ENCODE measurements at places on chromosomes 6 and 20.

GRCh38 chr6:90940812-90941481, 354.1 kb upstream of the MAP3K7 start:
- no peak for DNase-seq

- DNase-seq: peak; percentile 81
These were observed 52.2 kb upstream of the BTN3A2 start for GRCh38 chr6:26312501-26313397.

DNA sequence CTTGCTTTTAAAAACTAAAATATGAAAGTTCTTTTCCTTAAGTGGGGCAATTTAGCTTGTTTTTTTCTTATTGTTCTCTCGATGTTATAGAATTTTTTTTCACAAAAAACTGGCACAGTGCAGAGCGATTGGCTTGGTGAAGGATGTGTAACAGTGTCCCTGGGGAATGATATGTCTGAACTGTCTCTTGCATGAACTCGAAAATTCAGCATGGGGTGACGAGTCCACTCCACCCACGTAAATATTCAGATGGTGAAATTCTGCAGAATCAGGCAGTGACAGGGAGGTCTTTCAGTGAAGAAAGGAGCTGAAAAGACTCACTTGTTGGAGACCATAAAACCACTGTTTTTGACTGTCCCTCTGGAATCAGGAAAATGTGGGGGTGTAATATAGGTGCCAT, 505.3 kb downstream of the MMUT start:
- DNase-seq: no peak

- no peak for DNase-seq
These were observed 493.6 kb downstream of the EPM2A start for GRCh38 chr6:145241721-145242120.

DNA sequence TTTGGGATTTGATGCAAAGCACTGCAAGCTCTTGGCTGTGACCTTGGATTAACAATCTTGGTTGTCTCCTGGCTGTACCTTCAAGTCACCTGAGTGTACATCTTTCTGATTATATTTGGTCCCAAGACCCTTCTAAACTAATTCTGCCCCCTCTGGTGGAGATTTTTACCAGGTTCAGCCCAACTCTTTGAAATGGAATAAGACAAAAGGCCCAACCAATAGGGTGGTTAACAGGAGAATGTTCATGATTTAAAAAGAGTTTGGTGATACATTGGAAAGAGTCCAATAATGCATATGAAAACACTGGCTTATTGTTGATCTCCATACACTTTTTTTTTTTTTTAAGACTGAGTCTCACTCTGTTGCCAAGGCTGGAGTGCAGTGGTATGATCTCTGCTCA, 77.5 kb upstream of the CD83 start:
- no peak for DNase-seq

- DNase-seq: no peak
These were observed 113.7 kb downstream of the TRIM27 start for GRCh38 chr6:28809947-28810658.

GRCh38 chr6:13355999-13356785, 27.9 kb upstream of the TBC1D7 start:
- no peak for DNase-seq

DNA sequence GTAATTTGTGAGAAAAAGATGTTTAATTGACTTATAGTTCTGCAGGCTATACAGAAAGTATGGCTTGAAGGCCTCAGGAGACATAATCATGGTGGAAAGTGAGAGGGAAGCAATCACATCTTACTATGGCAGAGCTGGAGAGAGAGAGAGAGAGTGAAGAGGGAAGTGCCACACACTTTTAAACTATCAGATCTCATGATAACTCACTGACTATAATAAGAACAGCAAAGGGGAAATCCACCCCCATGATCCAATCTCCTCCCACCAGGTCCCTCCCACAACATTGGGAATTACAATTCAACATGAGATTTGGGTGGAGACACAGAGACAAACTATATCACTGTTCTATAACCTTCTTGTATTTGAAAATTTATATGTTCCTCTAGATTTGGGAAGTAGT, 117.2 kb upstream of the BMP5 start:
- DNase-seq: no peak

DNA sequence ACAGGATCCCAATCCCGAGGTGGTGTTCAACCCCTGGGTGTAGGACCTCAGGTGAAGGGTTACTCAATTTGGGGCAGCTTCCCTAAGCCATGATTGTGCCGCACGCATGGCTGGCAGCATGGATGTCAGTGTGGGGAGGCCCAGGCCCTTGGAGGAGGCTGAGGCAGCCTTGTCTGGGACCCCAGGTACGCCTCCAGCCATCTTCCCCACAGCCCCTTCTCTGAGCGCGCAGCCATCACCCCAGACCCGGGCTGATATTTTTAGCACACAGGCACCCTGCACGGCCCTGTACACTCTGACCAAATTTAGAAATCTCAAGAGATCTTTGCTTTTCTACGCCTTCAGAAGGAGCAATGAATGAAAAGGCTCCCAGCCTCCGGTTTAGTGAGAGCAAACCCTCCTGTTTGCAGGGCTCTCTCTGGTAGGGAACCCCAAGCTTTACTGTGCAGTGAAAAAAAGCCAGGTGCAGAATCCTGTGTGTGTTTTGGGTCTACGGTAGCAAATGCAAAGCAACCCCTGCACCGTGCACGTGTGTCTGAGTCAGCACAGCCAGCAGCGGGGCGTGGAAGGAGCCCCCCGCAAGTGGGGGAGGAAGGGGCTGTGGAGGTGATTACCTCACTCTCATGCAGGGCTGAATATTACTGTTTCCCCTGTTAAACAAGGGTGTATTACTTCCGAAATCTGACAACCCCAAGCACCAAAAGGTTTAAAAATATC, 44.3 kb downstream of the CTCFL start:
- DNase-seq: no peak

- DNase-seq: no peak
These were observed 34.3 kb downstream of the SLC22A23 start for GRCh38 chr6:3422435-3423070.

GRCh38 chr6:161273274-161273751, 548 bp downstream of the AGPAT4 start:
- peak; percentile 4 for DNase-seq

DNA sequence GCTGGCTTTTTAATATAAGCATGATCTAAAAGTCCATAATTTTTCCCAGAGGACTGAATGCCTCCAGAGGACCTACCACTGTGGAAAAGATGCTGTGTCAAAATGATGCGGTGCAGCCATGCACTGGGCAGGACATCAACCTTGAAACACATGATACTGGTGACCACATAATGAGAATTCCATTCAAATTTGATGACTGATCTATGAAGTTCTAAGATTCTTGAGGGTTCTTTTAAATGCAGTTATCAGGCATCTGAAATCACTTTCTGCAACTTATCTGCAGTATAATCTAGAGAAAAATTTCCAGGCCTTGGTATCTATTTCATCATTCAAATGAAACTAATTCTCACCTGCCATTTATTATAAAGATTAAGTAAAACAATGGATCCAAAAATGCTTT, 15.0 kb upstream of the MARCKS start:
- no peak for DNase-seq

GRCh38 chr6:44539701-44540355, 152.3 kb downstream of the CDC5L start:
- DNase-seq: no peak

DNA sequence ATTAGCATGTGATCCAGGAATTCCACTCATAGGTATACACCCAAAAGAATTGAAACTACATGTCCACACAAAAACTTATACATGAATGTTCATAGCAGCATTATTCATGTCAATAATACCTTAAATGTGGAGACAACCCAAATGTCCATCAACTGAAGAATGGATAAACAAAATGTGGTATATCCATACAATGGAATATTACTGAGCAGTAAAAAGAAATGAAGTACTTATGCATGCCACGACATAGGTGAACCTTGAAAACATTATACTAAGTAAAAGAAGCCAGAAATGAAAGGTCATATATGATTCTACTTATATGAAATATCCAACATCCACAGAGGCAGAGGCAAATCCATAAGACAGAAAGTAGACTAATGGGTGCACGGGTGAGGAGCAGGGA, 159.9 kb downstream of the UNC5CL start:
- DNase-seq: no peak

DNA sequence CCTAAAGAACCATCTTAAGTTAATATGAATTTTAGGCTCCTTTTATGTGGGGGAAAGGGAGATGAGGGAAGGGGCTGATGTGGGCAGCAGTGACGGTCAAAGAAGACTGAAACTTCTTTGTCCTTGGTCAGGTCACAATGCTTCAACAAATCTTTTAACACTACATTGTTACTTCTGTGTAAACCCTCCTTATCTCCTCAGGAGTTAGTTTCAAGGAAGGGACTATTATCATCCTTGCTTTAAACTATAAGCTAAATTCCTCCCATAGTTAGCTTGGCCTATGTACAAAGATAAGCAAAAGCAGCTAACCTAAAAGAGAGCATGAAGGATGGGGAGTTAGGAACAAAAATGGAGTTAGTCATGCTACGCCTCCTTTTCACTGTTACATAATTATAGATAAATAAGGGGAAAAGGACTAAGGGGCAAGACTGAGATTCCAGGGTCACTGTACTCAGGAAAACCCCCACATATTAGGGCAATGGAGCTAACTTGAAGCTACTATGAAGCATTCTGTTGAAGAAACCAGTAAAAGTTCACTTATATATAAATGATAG, 172.7 kb upstream of the RUNX2 start:
- no peak for DNase-seq

GRCh38 chr20:45998337-45998736, 10.4 kb upstream of the MMP9 start:
- no peak for DNase-seq

DNA sequence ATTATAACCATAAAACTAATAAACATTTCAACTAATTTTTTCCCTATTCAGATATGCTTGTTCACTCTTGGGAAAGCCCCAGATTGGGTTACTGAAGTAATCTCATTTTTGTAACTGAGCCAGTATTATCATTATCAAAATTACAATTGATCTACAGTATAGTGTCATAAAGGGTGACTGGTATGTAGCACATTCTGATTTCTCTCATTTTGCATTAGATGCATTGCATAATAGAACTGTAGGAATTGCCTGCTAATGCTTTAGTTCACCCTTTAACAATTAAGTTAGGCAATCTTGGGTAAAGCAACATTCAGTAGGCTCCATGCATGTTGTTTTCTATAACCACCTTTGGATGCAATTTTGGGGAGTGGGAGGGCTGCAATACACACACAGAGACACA, 150.8 kb upstream of the FLRT3 start:
- no peak for DNase-seq

DNA sequence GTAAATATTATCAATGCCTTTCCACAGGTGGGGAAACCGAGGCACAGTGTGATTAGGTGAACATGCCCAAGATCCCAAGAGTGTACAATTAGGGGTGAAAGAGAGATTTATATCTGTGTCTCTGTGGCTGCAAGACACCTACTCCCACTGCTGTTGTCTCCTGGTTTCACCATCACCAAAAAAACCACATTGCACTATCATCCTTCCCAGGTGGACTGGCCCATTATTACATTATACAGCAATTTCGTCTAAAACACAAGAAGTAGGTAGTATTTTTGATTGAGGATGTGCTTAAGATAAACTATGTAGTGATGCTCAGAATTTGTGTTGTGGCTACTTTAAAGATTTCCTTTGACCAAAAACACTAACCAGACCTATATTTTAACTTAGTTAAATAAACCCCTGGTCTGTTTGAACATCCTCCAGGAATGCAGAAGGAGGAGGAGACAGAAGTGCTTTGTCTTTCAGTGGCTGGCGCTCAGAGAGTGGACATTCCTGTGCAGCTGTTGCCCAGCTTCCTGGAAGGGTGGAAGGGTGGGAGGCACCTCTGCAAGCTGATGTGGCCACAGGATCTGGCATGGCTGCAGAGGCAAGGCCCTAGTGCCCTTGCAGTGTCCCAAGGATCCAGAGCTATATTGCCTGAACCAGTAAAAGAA, 23.8 kb downstream of the DCBLD1 start:
- no peak for DNase-seq

DNA sequence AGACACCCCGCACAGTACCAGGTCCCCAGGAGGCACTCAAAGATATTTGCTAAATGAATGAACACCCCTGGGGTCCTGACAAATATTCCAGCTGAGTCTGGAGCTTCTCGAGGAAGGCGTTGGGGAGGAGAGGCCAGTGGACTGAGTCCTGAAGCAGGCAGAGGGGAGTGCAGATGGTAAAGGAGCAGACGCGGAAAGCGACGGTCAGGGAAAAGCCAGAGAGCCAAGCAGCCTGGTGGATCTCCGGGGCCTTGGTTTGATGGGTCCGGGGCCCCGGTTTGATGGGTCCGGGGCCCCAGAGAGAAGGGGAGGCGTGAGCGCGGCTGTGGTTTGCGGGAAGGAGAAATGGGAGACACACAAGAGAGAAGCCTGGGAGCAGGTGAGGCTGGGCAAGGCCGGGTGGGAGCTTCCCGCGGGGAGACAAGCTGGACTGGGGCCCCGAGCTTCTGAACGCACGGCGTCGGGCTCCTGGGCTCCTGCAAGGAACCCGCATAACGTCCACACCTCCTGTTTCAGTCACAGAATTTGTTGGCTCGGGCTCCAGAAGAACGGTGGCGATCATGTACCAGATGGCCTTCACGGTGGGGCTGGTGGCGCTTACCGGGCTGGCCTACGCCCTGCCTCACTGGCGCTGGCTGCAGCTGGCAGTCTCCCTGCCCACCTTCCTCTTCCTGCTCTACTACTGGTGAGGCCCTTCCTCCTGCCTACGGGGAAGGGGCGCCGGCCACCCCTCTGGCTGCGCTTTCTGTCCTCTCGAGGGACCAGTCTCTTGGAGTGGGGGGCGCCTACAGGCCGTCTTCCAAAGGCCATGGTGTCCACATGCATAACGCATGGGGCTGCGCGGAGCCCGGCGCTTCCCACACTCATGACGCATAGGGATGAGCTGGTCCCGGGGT, 12.1 kb downstream of the SLC22A1 start:
- DNase-seq: no peak

DNA sequence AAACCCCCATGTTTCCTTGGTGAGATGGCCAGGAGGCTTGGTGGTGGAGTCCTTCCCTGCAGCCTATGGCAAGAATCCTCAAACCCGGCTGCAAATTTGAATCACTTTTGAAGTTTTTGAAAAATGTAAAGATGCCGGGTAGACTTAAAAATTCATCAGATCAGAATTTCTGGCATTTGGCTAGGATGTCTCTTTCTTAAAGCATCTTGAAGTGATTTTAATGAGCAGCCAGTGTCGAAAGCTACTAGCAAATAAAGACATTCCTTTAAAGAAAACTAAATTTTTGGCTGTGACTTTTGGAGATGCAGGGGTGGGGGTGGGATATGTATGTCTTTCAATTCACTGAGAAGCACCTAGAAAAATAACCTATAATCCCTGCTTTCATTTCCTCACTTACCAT, 25.6 kb upstream of the NOX3 start:
- no peak for DNase-seq

DNA sequence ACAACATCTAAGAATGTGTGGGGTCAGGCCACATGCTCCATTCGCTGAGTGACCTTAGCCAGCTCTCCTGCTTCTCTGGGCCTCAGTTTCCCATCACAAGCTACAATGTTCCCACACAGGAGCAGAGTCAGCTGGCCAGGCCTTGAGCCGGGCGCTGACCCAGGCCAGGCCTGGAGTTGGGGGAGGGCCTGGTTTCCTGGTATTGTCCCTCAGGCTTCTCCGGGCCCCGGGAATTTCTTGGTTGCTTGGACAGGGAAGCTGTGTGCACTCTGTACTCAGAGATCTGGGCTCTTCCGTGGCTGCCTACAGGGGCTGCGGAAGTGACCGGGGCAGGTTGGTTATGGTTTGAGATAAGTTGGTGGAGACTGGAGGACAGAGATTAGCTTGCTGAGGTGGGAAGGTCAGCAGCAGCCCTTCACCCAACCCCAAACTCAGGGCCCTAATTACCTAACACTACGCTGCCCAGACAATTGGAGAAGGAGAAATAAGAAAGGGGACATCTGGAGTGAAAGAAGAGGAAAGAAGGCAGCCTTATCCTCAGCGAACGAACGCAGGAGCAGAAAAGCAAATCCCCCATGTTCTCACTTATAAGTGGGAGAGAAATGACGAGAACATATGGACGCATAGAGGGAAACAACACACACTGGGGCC, 6.2 kb downstream of the TGM2 start:
- DNase-seq: no peak

All from stimulated activated CD8-positive, alpha-beta memory T cell treated with anti-CD3 and anti-CD28 coated beads, Interleukin-7, amount 100 ng/mL, for 1 hour (primary cell).